ENCODE measurements at places on chromosomes 11 and 22.

DNA sequence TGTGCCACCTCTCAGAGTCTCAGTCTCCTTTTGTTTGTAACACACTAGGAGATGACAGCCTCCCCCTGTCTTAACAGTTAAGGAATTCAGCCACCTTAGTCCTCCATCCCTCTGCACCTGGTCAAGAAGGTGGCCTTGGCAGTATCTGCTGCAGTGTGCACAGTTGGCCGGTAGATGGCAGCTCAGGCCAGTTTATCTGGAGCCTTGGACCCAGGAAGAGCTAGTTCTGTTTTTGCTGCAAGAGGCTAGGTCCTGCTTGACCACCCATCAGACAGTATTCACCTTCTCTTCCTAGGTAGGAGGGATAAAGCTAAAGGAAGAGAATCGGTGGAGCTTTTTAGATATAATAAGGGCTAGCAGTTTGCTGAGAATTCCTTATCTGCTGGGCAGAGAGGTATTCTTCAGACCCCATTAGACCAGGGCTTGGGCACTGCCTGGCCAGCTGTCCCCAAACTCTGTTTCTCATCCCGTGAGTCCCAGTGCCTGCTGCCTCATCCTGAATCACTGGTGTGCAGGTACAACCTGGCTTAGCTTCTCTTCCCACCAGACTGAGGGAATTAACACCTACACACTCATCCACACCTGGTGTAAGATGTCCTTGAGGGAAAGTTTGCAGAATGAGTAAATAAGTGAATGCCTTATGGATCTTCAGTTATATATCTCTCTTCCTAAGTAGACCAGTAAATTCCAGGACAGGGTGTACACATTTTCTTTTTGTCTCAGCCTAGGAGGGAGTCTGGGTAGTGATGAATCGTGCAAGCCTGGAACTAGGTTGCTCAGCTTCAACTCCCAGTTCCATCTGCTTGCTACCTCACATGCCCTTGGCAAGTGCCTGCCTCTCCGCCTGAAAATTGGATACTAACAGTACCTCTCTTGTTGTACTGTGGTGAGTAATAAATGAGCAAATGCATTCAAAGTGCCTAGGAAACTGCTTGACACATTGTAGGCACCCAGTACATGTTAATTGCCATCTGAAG lies 70.8 kb upstream of the NARS2 start:
- peak; percentile 14 for DNase-seq

- DNase-seq = no peak
Observed at GRCh38 chr11:114148013-114148382, 88.5 kb downstream of the ZBTB16 start.

- no peak for DNase-seq
Observed at GRCh38 chr11:11349106-11349825, 3.8 kb downstream of the CSNK2A3 start.

DNA sequence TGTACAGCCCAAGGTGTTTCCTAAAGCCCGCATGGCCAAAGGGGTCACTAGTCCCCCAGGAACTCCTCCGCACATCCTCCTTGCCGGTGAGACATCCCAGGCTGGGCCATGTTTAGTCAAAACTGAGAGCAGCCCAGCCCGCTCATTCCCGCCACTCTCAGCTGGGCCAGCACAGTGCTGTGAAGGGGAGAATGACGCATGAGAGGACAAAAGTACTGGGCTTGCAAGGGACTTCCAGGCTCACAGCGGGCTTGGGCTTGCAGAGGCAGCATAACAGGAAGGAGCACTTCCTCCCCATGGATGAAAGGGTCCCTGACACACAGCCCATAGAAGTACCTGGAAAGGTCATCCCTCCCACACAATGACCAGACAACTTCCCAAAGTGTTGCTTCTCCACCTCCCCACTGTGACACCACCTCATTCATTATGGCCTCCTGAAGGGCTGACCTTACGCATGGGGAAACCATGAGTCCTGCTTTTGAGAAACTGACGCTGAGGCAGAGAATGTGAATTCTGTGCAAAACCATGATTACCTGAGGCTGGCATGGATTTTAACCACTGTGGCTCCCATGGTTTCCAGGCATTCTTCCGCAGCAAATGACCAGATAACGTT lies 19.1 kb downstream of the ETS1 start:
- no peak for DNase-seq

Measured in stimulated activated CD8-positive, alpha-beta memory T cell treated with anti-CD3 and anti-CD28 coated beads, Interleukin-7, amount 100 ng/mL, for 48 hours (primary cell).